ENCODE measurements at places on chromosomes 3 and 15.

- no peak for DNase-seq
These were observed 102.2 kb downstream of the AQP9 start for GRCh38 chr15:58240191-58240932.

GRCh38 chr3:165642761-165643420 lies 194.3 kb downstream of the BCHE start:
- peak; percentile 97 for DNase-seq

DNA sequence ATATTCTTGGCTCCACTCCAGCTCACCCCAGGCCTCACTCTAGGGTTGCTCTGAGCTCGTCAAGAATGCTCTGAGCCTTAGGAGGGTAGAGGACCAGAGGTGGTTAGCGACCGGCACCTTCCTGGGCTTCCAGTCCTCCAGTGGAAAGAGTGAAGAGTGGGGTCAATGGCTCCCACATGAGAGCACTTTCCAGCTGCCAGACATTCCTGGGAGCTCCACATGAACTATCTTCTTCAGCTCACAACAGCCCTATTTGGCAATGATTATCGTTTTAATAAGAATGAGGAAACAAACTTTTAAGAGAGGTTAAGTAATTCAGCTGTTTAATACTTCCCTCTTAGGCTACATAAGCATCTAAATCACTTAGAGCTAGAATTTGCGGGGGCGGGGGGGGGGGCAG lies 139.3 kb downstream of the STT3B start:
- DNase-seq: no peak

DNA sequence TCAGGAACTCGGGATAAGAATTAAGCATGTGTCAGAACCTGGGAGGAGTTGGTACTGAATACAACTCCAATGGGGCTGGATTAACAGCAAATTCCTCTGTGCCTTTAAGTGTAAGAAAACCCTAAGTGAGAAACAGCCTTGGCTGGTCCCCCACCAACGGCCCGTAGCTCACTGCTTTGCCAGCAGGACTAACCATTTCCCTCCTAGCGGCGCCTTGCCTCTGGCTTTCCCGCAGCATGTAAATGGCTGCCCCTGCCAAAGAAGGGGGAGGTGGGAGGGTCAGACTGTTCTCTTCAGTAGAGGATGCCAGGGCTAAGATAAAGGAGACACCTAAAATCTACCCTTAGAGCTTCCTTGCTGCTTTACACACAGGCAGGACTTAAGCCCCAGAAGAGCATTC lies 51.0 kb upstream of the SH3GL3 start:
- DNase-seq: no peak

DNA sequence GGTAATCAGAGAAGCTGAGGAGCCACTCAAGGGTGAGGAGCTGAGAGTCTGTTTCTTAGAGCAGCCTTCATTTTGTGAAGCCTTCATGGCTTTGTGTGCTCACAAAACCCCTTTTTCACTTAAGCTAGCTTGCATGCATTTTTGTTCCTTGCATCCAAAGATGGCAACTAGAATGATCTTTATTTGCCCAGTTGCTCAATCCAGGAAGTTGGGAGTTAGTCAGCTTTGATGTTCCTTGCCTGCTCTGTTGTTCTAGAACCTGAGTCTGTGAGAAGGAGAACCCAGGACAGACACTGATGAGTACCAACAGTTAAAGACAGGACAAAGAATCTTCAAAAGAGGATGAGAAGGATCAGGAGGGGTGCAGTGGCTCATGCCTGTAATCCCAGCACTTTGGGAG lies 81.8 kb downstream of the IL20RB start:
- no peak for DNase-seq

DNA sequence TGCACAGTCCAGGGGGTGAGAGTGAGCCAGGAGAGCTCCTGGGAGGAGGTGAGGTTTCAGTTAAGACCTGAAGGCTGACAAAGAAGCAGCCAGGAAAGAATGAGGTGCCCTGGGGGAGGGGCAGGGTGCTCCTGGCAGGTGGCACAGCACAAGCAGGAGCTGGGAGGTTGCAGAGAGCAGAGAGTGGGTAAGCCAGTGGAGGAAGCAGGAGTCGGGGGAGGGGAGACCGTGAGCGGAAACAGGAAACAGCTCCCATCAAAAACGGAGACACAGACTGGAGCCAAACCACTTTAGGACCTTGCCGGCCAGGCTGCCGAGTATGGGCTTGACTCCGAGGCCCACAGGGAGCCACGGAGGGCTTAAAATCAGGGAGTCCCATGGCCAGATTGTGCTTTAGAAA lies 12.1 kb upstream of the FBLN2 start:
- DNase-seq: no peak

Measured in brain microvascular endothelial cell (primary cell).